ENCODE measurements at places on chromosomes 4 and X.

DNA sequence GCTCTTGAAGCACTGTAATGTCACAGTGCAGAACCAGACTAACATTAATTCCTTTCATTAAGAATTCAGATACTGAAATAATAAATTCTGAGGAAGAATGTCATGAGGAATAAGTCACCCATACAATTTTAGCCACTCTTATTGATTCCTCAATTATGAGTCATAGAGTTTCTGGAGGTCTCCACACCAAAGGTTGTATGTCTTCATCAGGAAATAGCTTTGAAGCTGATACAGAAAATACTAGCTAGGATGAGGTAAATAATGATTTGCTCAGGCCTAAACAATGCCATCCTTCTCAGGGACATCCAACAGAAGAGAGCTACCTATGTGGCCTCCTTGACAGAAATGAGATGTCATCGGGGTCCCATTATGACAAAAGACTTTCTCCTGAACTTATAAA lies 238.8 kb downstream of the OR13H1 start:
- no peak for DNase-seq

DNA sequence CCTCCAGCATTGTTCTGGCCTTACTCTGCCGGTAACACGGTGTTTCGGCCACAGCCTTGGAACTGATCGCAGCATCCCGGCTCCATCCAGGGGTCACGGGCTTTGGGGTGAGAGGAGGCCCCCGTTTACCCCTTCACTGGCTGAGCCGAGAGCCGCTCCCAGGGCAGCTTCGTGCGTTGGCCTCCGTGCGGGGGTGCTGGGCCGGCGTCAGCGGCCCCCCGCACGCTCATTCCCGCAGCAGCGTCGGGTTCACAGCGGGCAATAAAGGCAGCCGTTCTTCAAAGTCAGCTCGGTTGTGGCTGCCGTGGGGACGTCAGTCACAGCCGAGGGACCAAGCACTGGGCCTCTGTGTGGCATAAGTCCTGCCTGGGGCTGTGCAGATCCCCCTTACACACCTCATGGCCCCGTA lies 25.3 kb upstream of the PLCXD1 start:
- no peak for DNase-seq

DNA sequence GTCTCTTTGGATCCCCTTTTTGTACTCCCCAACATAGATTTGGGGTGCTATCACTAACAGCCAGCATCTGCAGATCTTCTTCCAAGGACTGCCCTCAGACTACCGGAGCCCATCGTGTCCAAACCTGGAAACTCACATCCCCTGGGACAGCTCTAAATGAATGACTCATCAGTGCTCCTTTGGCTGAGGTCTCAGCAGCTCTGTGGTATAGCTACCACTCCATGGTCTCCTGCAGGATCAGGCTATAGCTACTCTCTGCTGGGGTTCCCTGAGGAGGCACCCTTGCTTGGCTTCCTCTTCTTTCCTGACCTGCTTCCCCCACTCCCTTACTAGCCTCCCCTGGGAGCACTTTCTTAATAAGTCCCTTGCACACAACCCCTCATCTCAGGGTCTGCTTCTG lies 97.5 kb upstream of the PRPS2 start:
- no peak for DNase-seq

DNA sequence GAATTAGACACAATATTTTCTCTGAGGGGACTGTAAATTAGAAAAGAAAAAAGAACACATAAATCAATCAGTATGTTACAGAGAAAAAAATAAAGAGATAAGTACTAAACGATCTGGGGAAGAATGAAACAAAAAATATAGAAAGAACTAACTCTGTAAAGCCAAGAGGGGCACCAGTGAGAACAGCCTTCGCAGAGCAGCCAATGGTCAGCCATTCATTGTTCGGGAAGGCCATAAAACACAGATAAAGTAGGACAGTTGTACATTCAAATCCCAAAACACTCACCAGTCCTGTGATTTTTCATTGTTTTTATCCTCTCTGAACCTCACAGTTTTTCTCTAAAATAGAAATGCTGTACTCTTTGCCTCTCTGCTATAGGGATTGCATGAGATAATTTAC lies 127.9 kb downstream of the NEK1 start:
- DNase-seq: no peak

- DNase-seq: no peak
Observed at GRCh38 chr4:828641-829271, 2.8 kb upstream of the CPLX1 start.

- no peak for DNase-seq
Observed at GRCh38 chr4:5052204-5052702, 973 bp downstream of the STK32B start.

GRCh38 chr4:185774845-185775680 lies 36.9 kb downstream of the SORBS2 start:
- peak; percentile 8 for DNase-seq

- DNase-seq: no peak
Observed at GRCh38 chr4:42083816-42084215, 68.6 kb downstream of the BEND4 start.

GRCh38 chr4:155675709-155676429 lies 9.2 kb downstream of the GUCY1A1 start:
- DNase-seq: no peak

GRCh38 chrX:149939655-149939904 lies 1.3 kb upstream of the EOLA2 start:
- no peak for DNase-seq

DNA sequence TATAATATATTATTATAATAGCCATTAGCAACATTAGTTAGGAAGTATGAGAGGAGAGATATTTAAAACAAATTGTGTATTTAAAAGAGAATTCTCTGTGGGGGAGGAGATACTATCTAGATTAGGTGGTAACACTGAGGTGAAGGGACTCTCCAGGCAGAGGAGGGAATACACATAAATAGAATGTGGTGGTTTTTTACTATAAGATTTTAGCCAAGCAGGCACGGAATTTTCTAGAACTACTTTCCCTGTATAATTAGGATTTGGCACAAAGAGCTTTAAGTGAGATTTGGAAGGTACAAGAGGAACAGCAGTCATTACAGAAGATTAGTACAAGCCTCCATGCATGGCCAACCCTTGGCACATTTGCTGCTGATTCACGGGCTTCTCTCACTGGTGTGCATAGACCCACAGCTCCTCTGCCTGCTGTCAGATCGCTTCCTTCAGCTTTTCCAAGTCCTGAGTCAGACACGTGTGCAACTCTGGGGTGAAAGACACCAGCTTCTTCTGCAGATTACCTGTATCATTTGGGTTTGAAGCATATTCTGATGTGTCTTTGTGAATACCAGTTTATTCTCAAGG lies 685.5 kb downstream of the KCTD8 start:
- DNase-seq: no peak

DNA sequence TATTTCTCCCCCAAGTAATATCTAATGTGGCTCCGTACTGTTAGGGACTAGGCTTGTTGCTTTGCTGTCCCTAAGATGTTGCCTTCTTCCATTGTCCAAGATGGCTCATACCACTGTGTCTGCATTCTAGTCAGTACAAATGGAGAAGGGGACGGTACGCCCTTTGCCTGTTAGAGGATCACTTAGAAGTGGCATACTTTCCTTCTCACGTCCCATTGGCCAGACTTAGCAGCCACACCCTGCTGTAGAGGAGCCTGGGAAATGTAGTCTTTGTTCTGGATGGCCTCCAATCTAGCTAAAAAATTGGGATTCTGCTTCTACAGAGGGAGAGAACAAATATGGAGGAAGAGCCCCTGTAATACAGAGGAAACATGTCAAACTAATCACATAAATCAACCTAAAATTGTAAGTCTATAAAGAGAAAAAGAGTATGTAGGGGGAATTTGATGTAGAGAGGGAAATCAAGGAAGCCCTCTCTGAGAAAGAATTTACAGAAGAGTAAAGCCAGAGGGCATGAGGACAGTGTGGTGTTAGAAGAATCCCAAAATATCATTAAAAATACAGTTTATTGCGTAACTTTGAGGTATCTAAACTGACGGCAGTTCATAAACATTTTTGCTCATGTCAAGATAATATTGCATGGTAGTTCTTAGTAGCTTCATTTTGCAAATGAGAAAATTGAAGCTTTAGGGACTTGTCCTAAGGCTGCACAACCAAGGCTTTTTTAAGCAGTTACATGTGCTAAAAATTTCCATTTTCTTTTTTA lies 15.1 kb downstream of the PRIMPOL start:
- DNase-seq: no peak

DNA sequence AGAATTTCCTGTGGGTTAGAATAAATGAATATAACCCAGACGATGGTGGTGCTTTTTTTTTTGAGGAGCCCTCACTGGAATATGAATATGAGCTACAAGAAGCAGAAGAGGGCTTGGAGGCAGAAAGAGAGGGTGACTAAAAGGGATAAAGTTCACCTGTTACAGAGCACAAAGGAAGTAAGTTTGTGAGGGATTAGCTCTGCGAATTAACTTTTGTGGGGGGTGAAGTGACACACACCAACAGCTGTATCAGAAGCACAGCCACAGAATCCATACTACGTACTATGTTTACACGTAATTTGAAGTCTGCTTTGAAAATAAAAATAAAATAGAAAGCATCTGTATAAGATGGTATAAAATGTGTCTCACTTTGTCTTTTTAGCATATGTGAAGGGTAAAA lies 963.6 kb upstream of the DIAPH2 start:
- DNase-seq: no peak

GRCh38 chrX:10387011-10387410 lies 230.2 kb downstream of the CLCN4 start:
- no peak for DNase-seq

DNA sequence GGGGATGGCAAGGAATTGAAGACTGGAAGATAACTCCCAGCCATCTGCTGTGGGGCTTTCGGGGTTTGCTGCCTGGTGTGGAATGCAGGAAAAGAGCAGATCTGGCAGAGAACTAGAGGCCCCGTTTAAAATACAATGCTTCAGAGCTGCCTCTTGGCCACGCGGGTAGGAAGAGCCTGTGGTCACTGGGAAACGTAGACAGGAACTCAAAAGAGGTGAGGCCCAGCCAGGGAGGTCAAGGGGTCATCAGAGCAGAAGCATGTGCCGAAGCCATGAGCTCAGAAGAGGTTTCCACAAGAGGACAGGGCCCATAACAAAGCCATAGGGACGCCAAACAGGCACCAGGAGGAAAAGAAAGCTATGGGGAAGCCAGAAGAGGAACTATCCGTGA lies 14.5 kb upstream of the STS start:
- no peak for DNase-seq

GRCh38 chr4:31175242-31175910 lies 455.2 kb downstream of the PCDH7 start:
- no peak for DNase-seq

GRCh38 chr4:54678826-54679225 lies 21.1 kb downstream of the KIT start:
- no peak for DNase-seq

DNA sequence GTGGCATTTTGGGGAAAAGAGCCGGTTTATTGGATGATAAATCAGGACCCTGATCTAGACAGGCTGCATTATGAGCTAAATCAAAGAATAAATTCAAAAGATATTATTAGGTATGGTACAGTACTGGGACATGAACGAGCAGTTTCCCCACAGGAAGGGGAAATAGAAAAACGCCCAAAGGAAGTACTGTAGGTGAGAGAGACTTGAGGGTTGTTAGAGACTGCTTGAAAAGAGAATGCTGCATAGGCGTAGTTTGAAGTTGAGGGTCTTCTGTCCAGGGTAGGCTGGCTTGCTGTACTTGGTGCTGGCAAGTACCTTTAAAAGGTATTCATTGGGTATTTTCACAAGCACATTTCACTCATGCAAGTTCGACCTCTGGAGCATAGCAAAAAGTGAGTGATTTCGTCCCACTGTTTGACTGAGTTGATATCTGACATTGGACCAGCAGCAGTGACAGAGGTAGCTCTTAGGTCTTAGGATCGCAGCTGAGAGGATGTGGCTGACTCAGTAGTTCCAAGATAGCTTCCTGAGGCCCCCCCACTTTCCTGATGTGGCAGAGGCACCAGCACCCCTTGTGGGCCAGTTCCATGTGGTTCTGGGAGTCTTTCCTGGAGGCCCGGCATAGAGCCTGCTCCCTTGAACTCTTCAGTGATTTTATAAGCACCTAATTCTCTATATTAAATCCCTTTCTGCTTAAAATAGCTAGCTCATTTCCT lies 64.3 kb downstream of the TMEM131L start:
- DNase-seq: no peak

DNA sequence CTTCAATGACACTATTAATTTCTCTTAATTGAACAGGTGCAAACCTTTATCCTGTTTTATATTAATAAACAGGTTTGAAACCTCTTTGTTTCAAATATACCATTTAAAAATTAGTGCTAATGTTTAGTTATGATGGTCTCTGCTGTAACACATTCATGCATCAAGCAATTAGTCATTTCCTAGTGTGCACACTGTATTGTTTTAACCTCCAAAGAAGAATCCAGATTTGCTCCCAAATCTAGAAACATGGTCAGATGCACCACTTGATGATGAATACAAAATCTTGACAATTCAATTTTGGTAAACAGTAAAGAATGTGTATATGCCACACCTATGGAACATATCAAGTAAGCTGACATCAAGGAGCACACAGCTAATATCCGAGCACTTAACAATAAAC lies 157.1 kb downstream of the TRIML1 start:
- no peak for DNase-seq

DNA sequence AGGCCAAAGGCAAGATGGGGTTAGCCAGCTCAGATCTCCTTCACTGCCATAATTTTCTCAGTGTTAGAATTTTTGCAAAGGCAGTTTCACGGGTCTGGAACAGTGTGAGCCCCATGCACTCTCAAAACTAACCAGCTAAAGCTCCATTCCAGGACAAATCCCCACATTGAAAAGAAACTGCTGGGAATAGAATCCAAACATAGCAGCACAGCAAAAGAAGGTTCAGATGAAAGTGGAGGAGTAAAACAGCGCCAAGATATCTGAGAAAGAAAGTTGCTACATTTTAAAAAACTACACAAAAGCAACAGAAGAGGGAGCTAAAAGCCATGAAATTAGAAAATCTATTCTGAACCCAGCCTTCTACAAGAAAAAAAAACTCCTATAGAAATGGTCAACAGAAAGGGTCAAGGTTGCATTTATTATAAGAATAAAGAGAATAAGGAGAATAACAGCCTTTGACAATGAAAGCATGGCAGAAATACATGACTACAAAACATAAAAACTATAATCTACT lies 39.6 kb upstream of the SLC7A3 start:
- no peak for DNase-seq

GRCh38 chrX:87636533-87636932 lies 118.9 kb downstream of the KLHL4 start:
- no peak for DNase-seq

Measured in thoracic aorta (tissue), 2 donors.